ENCODE measurements at places on chromosomes 3 and 15.

DNA sequence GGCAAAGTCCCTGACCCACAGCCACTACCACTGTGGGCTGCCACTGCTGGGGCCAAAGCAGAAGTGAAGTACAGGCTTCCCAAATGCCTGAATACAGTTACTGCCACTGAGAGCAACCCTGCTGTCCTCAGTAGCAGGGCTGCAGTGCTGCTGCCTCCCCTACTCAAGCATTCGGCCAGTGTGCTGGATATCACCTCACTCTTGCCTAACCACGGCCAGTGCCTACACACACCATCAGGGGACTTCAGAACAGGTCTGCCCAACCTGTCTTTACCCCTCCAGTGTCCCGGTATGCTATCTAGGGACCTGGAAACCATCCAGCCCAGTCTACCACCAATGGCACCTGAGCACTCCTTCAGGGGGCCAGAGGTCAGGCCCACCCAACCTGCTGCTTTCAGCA is 261.5 kb upstream of the COL8A1 start:
- DNase-seq = no peak

DNA sequence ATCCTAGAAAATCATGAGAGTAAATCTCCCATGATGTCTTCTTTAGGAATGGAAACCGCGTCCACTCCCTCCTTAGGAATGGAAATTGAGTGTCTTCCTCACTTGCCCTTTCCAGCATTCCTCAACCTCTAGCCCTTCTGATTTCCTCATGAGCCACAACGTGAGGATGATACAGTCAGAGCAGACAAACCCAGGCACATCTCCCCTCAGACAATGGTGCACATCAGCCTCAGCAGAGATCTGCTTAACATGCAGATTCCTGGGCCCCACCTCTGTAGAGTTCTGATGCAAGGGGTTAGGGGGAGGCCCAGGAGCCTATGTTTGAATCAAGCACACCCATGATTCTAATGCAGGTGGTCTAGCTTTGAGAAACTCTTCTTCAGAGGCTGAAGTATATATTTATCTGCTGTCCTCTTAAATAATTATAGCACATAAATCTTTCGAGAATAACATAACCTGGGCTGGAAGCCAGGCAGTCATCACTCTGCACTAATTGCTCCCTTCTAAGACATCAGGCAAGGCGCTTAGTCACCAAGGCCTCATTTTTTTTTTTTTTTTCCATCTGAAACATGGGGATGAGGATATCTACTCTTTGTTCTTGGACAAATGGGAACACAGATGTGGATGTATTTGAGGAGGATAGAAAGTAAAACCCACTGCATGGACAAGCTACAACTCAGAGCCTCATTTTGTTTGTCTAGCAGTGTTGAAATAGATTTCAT is 81.7 kb downstream of the PRICKLE2 start:
- DNase-seq = no peak

DNA sequence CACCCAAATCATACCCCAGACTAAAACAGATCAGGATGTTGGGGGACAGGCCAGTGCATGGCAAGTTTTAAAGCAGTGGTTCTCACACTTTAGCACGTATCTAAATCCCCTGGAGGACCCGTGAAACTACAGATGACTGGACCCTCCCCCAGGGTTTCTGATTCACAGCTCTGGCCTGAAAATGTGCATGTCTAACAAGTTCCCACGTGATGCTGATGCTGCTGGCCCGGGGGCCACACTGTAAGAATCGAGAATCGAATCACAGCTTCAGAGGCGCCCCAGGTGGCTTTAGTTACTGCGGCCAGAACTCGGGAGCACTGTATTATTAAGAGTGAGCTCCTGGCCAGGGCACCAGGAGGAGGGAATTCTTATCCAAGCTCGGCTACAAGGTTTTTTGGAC is 11.6 kb downstream of the ADAMTS17 start:
- DNase-seq = peak; percentile 5

- no peak for DNase-seq
These were observed 2.7 kb downstream of the INSYN1 start for GRCh38 chr15:73750438-73750837.

- peak; percentile 76 for DNase-seq
These were observed 2.2 kb downstream of the LRCH3 start for GRCh38 chr3:197793247-197793646.

DNA sequence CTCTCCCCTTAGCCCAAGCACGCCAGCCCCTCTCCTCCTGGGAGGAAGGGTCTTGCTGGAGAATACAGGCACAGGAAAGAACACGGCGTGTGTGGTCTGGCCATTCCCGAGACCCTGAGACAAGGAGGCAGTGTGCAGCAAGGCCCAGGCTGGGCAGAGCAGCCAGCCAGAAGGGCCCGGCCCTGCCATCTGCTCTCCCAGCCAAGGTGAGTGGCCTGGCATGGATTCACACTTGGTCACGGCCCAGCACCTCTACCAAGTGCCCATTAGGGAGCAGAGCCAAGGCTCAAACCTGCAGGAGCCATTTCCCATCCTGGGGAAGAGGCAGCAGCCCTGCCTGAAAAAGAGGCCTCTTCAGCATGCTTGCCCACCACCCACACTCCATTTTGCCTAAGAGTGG is 28.6 kb downstream of the MEGF11 start:
- no peak for DNase-seq

- DNase-seq = no peak
These were observed 152.3 kb downstream of the LRRC28 start for GRCh38 chr15:99403597-99403996.

GRCh38 chr15:67897646-67898339 is 57.9 kb upstream of the RNU6-1 start:
- DNase-seq = no peak

DNA sequence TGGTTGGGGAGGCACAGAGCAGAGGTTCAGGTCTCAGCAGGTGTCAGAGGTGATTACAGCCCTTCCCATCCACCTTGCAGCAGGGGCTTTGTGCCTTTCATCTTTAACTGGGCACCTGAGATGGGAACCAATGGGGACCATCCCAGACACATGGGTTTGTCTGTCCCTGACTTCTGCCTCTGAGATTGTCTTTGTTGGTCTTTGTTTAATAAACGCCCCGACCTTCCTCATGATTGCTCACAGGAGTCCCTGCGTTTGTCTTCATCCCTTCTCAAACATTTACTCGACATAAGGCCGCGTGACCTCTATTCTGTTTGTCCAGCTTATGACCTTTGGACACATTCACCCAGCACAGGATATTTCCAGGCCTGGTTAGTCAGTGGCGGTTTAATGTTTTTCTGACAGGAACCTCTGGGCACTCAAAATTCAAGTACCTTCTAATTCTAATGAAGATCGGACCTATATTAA is 5.9 kb downstream of the ZSCAN2 start:
- DNase-seq = no peak

DNA sequence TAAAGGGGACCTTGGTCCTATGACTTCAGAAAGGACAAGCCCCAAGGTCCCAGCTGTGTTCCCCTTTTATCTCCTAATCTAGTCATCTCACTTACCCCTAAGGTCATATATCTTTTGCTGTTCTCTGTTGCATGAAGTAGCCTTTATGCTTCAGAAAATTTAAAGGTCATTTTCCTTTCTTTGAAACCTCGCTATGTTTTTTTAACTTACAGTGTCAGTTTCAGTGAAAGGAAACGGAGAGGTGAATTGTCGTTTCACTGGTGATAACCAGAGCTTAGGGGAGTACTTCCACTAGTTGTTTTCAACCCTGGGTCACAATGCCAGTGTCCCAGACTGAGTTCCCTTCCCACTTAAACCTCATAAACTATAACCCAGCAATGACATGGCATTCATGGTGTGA is 357.4 kb downstream of the GAP43 start:
- DNase-seq = no peak

DNA sequence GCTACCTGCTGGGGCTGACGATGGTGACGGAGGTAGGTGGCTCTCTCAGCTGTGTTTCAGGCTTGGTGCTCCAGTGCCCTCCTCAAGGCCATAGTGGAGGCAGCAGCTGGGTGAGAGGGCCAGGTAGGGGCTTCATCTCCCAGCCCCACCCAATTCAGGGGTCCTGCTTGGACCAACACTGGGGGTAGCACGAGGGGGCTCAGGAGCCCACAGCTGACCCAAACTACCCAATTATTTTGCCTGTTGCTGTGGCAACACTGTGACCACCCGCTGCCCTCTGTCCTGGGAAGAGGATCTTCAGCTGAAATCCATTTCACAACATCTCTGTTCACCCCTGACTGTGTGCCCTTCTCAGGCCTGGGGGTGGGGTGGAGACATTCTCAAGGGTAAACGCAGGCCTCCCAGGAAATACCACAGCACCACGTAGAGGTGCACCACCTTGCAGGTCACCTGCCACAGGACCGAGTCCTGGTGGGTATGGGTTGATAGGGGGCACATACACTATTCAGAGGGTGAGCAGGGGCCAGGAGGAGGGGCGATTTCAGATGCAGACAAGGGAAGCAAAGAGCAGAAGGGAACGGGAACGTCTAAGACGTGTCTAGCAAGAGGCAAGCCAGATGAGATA is 62.7 kb downstream of the GRIP2 start:
- DNase-seq = no peak

- DNase-seq = no peak
These were observed 120.4 kb downstream of the GABRG3 start for GRCh38 chr15:27091270-27091940.

DNA sequence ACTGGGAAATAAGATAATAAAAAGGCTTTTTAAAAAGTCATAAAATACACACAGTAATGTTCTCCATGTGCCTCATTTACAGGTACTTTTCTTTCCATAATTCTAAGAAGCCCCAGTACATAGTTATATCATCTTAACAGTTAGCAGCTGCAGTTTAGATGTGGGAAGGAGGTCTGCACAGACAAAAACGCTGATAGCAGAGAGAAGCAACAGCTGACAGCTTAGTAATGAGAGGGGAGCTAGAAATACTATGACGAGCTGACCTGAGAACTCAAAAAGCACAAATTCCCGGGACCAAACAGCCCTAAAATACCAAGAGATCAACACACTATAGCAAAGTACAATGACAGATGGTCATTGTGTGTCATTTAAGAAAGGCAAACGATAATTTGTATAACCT is 36.7 kb upstream of the ARHGEF3 start:
- DNase-seq = no peak
